ENCODE measurements at places on chromosomes 3 and 15.

DNA sequence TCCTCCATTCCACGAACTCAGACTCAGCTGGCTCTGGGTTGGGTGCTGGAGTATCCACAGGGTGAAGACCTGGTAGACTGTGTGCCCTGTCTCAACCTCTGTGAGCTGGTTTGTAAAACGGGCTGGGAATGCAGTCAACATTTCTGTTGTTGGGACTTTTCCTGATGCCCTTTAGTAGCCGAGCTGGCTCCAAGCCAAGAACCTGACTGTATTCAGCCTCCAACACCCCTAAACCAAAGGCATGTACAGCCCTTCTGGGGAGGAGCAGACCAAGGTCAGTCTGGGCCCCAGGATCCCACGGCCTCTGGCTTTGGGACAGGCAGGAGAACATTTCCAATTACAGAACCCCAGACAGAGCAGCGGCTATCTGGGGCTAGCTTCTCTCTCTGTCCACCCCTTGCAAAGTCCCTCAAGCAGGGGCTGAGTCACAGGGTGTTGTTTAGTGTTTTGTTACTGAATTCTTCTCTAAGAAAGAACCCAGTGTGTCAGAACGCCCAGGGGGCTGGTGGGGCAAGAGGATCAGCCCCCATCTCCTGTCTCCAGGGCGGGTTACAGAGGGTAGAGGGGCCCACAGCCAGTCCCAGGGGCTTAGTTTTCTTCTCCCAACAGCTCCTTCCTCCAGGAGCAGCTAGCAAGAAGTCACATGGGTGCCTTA lies 56.8 kb upstream of the SLC6A6 start:
- DNase-seq = no peak

GRCh38 chr3:143979813-143980212 lies 8.2 kb downstream of the DIPK2A start:
- DNase-seq = no peak

DNA sequence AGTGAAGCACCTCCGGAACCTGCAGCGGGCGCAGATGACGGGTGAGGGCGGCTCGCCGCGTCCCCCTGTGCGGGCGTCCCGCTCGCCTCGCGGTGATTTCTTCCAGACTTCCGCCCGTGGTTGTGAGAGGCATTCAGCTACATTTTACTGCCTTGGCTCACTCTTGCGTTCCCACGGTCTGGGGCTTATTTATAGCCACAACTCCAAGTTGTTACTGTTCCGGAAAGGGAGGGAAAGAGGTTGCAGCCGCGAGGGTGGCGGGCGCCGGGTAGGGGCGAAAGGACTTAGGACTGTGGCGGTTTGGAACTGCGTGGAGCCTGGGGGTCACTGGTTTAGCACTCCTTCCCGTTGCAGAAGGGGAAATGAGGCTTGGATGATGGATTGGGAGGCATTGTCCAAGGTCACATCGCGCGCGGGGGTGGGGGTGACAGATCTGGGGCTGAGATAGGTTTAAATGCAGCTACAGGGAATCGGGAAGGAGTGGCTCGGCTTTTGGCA lies 1.1 kb downstream of the HES1 start:
- DNase-seq = peak; percentile 48

GRCh38 chr15:40427188-40427587 lies 13.6 kb upstream of the BAHD1 start:
- no peak for DNase-seq

DNA sequence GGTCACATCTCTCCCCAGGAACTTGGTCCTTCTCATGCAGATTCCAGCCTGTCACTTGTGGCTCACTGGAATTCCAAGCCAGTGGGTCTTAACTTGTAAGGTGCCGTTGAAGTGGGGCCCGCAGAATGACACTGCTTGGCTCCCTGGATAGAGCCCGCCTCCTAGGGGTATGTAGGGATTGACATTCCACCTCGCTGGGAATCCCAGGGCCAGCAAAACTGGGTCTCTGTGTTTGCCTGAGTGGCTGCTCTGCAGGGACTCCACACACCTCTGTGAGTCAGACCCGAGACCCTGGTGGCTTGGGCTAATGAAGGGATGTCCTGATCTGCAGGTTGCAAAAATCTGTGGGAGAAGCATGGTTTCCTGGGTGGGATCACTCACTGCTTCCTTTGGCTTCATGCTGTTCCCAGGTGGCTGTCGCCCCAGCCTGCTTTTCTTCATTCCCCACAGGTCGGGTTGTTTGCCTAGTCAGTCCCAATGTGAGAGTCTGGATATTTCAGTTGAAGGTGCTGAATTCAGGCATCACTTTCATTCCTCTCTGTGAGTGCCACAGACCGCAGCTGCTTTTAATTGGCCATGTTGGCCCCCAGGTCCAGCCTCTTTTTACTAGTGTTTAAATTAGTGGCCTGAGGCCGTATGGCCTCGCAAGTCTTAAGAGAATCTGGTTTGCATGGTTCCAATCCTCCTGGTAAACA lies 156.0 kb upstream of the TRIM42 start:
- no peak for DNase-seq

DNA sequence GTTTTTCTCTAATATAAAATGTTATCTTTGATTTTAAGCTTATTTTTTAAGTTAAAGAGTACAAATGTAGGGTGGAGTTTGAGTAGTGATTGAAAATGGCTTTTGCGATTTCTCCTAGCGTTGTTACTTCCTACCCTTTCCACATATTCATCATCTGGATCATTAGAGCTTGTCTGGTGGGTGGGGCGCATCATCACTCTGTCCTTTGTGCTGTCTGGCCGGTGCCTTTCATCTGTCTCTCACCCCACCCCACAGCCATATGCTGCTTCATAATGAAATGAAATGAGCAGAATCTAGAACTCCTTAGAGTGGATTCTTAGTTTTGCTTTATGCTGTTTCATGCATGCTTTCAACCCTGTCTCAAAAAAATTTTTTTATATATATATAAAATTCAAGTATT lies 44.3 kb downstream of the ATP1B3 start:
- no peak for DNase-seq

DNA sequence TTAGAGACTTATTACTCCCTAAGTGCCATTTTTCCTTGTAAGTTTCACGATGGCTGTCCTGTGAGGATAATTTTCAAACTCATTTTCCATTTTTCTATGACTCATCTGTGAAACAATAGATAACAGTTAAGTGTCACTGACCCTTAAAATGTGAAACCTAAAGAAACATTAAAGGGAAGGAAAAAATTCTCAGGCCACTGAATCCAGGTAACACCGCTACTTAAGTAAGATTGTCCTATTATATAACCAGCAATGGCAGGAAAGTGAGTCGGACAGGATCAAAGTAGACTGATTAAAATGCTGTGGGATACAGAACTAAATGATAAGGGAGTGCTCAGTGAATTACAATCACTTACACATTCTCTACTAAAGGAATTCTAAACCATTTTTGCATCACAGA lies 12.4 kb downstream of the PLD1 start:
- no peak for DNase-seq

DNA sequence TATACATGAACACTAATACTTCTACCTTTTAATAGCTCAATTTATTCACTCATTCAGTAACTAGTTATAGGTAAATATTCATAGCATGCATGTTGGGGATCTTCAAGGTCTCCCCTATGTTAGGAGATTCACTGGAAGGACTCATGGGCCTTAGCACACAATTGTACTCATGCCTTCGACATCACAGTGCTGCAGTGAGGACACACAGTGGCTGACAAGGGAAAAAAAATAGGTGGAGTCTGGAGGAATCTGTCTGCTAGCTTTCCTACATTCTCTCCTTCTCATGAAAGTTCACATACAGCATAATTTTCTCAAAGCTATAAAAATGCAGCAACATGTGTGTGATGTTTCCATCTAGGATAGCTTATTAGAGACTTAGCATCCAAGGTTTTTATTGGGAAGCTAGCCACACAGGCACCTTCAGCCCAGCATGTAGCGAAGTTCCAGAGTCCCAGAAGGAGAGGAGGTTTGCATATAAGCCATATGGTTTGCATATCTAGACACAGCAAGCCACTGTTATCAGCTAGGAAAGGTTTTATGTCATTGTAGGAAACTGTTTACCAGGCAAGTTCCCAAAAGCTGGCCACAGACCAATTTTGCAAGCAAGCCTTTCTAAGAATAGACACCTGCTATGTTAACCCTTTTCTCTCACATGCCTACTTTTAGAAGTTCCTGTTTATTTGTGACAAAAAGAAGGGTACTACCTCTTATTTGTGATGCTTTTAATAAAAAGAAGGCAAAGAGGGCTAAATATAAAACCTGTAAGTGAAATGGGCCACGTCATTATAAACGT lies 46.4 kb downstream of the MORC1 start:
- no peak for DNase-seq

DNA sequence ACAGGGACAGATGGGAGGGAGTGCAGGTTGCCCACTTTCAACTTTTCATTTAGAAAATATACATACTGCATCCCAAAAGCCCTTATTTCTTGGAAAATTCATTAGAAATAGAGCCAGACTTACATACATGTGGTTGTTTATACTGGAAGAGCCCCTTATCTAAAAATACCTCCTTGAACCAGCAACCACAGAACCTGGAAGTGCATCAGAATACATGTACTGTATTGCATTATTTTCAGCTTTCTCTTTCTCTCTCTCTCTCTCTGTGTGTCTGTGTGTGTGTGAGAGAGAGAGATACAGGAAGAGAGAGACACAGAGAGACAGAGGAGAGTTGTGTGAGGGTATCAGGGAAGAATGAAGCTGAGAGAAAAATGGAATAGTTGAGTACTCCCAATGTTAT lies 29.5 kb upstream of the LSAMP start:
- DNase-seq = no peak

GRCh38 chr15:52255935-52256334 lies 39.7 kb downstream of the MYO5C start:
- DNase-seq = no peak

- DNase-seq = no peak
Observed at GRCh38 chr3:11791339-11792200, 55.1 kb downstream of the TAMM41 start.

GRCh38 chr15:48650931-48651330 lies 5.4 kb upstream of the FBN1 start:
- no peak for DNase-seq

DNA sequence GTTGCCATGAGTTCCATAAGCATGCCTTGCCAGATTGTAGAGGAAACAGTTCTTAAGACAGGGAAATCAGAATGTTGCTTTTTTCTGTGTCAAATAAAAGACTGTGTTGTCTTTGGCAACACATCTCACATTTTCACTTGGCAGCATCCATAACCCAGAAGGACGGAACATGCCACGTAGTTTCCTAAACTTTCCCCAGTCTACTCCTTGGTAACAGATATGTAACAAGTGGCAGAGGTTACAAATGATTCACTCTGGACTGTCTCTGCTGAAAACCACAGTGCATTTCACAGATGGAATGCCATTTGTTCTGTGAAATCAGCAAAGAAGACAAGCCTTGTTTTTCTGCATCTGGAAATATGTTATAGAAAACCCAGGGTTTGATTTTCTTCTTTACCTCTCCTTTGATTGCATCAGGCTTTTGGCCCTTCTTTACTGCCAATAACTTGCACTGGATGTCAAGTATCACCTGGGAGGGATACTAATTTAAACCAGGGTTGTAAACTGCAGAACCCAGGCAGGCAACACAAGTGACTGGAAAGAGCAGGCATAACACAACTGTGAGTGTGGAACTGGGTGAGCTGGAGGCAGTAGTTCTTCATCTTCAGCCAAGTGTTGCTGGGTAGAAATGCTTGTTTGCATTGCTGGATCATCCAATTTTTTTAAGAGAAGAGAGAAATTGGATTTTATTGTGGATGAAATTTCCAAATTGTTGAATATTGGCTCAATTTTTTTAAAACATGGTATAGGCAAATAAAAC lies 124.4 kb upstream of the FOXB1 start:
- no peak for DNase-seq

DNA sequence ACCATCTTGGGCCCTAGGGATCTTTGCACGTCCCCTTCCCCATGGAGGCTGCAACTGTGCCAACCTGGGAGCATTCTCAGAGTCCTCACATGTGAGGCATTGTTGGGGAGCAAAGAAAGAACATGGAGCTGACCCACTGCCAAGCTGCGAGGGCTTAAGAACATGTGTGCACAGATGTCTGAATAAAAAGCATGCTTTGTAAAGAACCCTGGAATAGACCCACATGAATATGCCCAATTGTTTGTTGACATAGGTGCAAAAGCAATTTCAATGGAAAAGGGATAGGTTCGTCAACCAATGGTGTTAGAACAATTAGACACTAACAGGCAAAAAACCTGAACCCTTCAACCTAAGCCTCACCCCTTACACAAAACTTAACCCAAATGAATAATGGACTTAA lies 9.3 kb downstream of the PGPEP1L start:
- no peak for DNase-seq

- DNase-seq = no peak
Observed at GRCh38 chr3:140931801-140932200, 9.8 kb upstream of the SLC25A36 start.

DNA sequence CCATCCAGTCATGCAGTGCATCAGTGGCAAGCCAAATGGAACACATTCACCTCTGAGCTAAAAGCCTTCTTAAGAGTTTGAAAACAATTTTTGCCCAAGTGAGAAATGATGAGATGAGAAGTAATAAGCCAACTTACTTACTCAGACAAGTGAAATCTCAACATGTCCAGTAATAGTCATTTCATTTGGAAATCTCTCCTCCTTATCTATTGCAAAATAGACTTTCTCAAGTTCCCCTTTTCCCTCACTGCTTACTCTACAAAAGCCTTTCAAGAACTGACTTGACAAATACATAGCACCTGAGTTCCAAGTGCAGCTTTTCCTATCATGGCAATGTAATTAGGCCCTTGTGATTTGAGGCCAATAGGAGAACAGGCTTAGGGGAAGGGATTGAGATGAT lies 282.3 kb downstream of the SLC9A9 start:
- DNase-seq = no peak

DNA sequence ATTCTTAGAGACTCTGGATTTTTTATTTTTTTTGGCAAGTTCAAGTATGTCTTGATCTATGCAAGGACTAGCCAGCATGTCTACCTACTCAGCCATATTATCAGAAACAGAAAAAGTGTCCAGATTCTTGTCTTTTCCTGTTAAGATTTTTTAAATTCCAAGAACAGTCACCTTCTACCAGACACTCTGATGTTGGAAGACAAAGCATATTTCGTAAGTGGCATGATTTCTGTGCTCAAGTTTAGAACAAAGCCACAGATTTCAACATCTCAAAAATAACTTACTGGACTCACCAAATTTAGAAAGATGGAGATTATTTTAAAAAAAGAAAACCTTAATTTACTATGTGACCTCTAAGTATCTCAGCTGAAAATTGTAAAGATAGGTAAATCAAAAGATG lies 61.9 kb downstream of the GOLGA6L7 start:
- DNase-seq = no peak

- no peak for DNase-seq
Observed at GRCh38 chr15:48459571-48460442, 128.6 kb downstream of the DUT start.

Measured in ACHN (cell line).